ENCODE measurements at places on chromosomes 1 and 21.

- no peak for DNase-seq
These were observed 33.0 kb upstream of the HSD17B7 start for GRCh38 chr1:162757476-162757875.

GRCh38 chr1:104671684-104672353 lies 922.1 kb downstream of the AMY1C start:
- DNase-seq, result no peak

DNA sequence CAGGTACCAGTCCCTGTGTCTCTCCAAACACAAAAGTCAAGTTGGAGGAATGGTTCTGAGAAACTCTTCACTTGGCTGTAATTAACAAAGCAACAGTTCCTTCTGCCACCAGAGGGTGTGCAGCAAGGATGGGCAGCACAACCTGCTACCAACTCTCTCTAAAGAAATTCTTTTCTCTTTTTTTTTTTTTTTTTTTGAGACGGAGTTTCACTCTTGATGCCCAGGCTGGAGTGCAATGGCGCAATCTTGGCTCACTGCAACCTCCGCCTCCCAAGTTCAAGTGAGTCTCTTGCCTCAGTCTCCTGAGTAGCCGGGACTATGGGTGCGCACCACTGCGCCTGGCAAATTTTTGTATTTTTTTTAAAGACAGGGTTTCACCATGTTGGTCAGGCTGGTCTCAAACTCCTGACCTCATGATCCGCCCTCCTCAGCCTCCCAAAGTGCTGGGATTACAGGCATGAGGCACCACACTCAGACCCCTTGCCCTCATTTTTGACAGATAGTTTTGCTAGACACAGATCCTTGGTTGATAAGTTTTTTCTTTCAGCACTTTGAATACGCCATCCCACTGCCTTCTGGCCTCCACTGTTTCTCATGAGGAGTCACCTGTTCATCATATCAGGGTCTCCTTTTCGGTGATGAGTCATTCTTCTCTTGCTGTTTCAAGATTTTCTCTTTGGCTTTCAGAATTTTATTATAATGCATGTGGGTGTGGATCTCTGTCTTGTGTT lies 12.1 kb upstream of the DEGS1 start:
- no peak for DNase-seq

- DNase-seq, result no peak
These were observed 73.2 kb downstream of the KIFAP3 start for GRCh38 chr1:170001266-170001665.

DNA sequence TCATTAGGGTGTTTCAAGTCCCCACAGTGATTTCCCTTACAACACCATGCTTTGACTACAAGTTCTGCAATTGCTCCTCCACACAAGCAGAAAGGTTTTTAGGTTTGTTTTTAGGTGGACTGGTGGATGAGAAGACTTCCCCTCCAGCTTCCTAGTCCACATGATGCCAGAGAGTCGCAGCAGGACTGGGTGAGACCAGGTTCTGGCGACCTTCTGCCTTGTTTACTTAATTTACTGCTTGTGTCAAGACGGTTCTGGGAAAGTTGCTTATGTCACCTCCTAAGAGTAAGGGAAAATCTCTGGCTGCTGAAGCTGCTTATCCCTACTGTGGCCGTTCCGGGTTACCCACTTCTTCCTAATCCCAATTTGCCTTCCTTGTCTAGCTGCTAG lies 76.4 kb downstream of the GLUL start:
- no peak for DNase-seq

DNA sequence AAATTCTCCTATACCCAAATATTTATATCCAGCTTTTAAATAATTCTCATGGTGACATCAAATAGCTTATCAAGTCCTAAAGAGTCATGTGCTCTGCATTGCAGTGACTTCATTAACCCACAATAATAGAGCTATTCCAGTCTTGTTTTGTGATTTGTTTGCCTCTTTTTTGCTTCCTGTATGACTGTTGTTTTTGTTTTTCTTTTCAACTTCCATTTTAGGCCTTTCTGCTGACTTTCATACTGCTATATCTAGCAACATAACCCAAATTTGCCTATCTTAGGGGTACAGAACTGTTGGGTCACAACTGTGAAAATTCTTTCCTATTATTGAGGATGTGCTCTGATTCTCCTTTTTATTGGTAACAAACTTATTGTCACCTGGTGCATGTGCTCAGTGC lies 30.3 kb downstream of the SPATA17 start:
- no peak for DNase-seq

- DNase-seq, result no peak
These were observed 578.4 kb upstream of the NCAM2 start for GRCh38 chr21:20419772-20420171.

DNA sequence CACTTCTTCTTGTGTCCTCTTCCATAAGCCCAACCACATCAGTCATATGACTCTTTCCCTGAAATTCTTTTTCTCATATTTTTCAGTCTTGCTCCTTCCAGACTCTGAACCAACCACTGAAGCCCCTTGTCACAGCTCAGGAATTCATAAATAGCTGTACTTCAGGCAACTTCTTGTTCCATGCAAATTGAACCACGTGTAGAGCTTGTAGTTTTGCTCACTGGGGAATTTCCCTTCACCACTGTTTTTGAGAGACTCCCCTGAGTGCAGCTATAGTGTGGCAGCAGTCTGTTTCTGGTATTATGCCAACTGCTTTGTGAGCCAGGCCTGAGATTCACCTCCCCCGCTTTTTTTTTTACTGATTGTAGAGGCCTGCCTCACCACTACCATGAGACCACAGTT lies 150.3 kb upstream of the SPAG17 start:
- DNase-seq, result no peak

DNA sequence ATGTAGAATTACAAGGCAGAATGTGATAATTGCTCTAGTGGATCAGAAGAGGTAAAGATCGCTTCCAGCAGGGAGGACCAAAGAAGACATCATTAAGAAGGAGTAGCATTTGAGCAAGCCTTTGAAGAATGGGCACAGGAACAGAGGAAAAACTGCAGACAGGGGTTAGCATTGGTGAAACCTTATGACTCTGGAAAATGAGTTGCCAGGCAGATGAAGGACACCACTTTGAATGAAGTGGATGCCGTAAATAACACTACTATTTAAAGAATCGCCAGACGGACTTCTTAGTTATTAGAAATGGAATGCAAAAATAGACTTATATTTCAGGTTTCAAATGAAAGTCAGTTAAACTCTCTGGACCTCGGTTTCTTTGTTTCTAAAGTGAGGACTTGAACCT lies 727.7 kb downstream of the USP25 start:
- no peak for DNase-seq

GRCh38 chr1:160342526-160342925 lies 524 bp downstream of the COPA start:
- peak; percentile 0 for DNase-seq

- DNase-seq, result peak; percentile 3
These were observed 1.3 kb downstream of the TMEM35B start for GRCh38 chr1:34983700-34984355.

DNA sequence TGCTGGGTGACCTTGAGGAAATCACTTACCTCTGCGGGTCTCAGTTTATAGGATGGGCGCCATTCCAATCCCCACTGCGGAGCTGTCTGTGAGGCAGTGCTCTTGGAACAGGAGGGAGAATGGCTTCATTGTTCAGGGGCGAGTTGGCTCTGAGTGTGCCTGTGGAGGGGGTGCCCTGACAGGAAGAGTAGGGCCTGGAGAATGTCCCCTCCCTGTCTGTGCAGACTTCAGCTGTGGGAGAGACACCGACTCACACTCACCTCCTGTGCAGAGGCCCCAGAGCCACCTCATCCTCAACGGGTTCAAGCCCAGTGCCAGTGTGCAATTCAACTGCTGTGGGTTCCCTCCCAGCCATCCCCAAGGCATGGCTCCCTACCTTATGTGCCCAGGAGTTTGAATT lies 17.1 kb downstream of the ADORA1 start:
- DNase-seq, result no peak

DNA sequence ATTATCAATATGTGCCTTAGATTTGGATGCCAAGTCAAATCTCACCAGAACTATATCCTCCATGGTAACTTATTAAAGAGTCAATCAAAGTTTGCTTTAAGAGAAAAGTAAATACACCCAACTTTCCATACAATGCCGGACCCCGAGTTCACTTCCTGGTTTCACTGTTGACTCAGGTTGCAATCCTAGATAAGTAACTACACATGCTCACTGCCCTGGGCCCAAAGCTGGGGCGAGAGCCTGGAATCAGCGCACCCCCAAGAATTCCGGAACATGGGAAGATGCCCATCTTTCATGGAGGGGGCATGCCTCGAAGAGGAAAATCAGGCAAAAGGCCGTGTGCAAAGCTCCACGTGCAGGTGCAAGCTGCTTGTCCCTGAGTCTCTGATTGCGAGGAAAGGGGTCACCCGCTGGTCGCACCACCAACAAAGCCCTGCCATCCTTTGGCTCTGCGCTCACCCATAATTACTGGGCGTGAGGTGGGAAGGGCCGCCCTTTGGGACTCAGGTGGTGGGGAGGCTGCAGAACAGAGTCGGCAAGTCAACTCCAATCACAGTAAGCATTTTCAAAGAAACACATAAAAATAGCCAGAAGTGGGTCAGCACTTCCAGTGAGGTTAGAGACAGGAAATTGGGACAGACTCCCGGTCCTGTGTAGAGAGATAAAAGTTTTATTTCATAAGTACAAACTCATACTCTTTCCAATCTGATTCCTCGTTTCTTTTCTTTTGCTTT lies 167.7 kb downstream of the TOMM20 start:
- no peak for DNase-seq

DNA sequence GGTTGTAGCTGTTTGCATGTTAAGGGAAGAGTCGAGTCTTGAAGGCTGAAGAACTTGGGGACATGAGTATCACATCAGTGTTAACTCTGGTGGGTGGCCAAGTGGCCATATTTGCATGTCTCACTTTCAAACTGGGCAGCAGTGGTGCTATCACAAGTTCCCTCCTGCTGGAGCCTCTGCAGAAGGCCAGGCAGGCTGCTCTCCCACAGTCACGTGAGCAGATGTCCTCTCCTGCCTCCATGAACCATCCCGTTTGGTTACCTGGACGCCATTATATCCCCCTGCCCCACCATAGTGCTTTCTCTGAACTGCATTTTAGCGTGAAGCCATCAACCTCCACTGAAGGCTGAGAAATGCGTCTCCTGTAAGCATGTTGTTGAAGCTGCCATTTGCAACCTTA lies 205.1 kb upstream of the LMO4 start:
- no peak for DNase-seq

GRCh38 chr1:228736844-228737445 lies 1.7 kb downstream of the RHOU start:
- no peak for DNase-seq

DNA sequence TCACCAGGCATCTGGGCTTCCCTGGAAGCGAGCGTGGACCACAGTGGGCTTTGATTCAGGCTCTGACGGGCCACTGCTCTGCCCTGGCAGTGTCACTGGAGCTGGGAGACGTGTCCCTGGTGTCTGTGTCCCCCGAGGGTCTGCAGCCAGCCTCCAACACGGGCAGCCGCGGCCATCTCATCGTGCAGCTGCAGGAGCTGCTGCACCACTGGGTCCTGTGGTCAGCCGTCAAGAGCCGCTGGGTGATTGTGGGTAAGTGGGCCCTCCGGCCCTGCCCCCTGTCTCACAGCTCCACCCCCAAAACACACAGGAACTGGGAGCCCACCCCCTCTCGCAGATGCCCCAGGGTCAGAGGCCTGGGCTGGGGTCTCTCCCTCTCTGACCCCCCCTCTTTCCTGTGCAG lies 40.7 kb downstream of the DISP3 start:
- DNase-seq, result no peak

DNA sequence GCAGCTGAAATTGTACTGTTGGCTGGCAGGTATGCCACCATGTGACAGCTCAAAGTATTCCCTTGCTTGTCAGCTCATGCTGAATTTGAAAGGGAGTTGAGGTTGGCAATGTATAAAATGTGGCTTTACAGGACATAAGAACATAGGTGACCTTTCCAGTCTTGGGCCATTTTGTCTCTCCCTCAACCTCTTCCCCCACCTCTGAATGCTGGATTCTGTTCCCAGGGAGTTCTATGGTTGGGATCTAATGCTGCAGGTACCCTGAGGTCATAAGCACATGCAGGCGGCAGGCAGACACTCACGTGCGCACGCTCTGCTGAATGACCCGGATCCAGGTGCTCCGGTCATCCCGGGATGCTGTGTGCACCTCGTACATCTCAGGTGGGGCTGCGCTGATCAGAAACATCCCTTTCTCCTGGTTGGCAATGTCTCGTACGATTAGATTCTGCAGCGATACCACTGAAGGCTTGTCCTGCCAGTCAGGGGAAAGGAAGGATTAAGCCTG lies 16.0 kb downstream of the RXFP4 start:
- no peak for DNase-seq

DNA sequence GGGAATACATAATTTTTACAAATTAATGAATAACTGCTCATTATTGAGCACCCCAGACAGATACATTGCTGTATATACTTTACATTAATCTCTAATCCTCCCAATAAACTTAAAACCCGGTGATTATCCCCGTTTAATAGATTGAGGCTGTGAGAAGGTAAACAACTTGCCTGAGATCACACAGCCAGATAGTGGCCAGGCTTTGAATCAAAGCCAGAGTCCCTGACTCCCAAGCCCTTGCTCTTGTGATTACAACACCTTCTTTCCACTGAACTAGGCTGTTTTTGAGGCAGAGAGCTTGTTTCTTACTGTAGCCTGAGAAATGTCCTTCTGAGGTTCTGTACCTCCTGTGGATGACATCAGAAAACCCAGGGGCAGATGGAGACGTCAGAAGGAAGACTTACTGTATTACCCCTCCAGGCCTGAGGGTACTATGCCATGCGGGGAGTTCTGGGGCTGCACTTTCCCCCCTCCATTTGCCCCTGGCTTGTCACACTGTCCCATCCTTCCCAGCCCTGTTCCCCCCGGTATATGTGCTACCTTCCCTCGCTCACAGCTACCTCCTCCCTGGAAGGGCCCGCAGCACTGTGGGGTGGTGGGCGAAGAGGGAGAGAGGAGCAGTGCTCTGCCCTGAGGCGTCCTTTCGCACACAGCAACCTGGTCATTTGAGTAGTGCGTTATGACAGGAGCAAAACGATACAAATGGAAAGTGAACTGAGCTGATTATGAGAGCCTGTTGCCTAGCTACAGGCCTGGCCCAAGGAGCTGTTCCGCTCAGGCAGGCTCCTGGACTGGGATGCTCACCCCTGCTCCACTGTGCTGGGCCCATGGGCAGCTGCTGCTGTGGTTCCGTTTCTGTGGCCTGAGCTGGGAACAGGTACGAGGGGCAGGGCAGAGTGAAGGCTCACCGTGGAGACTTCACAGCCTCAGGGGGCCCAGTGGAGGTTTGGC lies 4.6 kb downstream of the KCNC4 start:
- DNase-seq, result no peak

- peak; percentile 75 for DNase-seq
These were observed 23.4 kb downstream of the CSF1 start for GRCh38 chr1:109933856-109934711.

DNA sequence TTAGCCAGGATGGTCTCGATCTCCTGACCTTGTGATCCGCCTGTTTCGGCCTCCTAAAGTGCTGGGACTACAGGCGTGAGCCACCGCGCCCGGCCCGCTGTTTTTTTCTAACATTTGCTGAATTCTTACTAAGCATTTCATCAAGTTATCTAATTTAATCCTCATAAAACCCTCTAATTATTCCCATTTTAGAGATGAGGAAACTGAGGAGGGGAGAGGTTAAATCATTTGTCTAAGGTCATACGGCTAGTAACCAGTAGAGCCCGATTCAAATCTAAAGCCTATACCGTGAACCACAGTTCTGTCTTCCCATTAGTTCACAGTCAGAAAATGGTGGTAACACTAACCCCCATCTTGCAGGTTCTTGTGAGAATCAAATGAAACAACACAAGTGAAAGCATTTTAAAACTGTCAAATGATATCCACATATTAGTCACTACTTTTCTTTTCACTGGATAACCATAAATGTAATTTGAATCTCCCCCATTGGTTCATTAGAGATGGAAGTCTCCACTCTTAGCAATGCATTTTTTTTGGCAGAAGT lies 10.6 kb downstream of the HEYL start:
- no peak for DNase-seq

Data from HS-27A (cell line).